ENCODE measurements at places on chromosomes 12 and 14.

DNA sequence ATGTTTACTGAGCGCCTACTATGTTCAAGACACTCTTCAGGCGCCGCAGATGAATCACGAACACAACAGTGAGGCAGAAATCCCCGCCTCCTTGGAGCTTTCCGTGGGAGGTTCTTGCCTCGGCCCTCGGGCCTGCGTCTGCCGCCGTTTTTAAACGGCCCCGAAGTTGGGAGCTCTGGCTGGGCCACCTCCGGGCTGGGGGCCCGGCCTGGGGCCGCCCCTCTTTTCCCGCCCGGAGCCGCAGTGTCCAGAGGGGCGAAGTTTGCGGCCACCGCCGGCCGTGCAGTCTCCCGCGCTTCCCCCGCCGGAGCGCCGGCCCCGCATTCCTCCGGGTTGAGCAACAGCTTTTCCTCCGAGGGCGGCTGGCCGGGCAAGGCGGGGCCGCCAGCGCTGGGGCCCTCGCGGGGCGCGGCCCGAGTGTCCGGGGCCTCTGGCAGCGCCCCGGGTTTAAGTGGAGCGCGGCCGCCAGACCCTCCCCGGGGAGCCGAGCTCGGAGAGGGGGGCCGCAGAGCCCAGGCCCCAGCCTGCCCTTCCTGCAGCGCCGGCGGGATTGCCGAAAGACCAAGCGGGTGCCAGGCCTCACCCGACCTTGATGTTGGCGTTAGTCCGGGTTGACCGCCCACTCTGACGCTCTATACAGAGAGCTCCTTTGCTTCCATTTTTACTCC, 18.7 kb upstream of the CTDSP2 start:
- peak; percentile 58 for DNase-seq

- DNase-seq: no peak
Measured at GRCh38 chr14:57390806-57391516, 575 bp downstream of the NAA30 start.

GRCh38 chr12:5008661-5009060, 35.0 kb upstream of the KCNA5 start:
- no peak for DNase-seq

GRCh38 chr12:124742111-124742510, 121.6 kb downstream of the SCARB1 start:
- no peak for DNase-seq

GRCh38 chr12:133234971-133235370, 706 bp downstream of the ANHX start:
- DNase-seq: no peak

DNA sequence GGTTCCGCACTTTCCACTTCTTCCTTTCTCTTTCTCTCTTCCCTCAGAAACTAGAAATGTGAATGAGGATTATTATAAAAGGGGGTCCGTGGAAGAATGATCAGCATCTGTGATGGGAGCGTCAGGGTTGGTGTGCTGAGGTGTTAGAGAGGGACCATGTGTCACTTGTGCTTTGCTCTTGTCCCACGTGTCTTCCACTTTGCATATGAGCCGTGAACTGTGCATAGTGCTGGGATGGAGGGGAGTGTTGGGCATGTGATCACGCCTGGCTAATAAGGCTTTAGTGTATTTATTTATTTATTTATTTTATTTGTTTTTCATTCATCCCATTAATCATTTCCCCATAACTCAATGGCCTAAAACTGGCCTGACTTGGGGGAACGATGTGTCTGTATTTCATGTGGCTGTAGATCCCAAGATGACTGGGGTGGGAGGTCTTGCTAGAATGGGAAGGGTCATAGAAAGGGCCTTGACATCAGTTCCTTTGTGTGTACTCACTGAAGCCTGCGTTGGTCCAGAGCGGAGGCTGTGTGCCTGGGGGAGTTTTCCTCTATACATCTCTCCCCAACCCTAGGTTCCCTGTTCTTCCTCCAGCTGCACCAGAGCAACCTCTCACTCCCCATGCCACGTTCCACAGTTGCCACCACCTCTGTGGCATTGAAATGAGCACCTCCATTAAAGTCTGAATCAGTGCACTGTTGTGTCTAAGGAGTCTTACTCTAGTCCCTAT, 4.6 kb upstream of the ATN1 start:
- DNase-seq: no peak

DNA sequence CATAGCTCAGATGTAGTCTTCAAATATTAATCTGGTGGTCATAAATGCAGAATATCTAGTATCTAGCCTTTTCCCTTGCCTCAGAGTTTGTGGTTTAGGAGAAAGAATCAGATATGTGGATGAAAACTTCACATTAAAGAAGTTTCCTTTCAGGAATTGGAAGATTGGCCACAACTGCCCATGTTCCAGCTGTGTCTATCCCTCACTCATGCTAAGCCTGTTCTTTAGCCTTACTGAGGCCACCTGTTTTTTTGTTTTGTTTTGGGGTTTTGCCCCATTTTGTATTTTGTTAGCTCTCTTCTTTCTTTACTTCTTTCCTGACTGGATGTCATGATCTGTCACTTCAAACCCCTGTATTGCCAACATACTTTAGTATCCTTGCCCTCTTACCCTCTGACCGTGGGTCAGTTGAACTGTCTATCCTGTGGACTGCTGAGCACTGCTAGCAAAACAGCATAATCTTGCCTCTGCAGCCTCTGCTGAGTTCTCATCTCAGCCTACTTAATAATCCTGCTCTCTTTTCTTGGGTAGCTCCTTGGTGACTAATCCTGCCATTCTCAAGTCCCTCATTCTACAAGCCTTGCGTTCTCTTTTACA, 22.0 kb upstream of the CCT2 start:
- no peak for DNase-seq

GRCh38 chr12:54024581-54025305, 3.5 kb upstream of the HOXC6 start:
- no peak for DNase-seq

DNA sequence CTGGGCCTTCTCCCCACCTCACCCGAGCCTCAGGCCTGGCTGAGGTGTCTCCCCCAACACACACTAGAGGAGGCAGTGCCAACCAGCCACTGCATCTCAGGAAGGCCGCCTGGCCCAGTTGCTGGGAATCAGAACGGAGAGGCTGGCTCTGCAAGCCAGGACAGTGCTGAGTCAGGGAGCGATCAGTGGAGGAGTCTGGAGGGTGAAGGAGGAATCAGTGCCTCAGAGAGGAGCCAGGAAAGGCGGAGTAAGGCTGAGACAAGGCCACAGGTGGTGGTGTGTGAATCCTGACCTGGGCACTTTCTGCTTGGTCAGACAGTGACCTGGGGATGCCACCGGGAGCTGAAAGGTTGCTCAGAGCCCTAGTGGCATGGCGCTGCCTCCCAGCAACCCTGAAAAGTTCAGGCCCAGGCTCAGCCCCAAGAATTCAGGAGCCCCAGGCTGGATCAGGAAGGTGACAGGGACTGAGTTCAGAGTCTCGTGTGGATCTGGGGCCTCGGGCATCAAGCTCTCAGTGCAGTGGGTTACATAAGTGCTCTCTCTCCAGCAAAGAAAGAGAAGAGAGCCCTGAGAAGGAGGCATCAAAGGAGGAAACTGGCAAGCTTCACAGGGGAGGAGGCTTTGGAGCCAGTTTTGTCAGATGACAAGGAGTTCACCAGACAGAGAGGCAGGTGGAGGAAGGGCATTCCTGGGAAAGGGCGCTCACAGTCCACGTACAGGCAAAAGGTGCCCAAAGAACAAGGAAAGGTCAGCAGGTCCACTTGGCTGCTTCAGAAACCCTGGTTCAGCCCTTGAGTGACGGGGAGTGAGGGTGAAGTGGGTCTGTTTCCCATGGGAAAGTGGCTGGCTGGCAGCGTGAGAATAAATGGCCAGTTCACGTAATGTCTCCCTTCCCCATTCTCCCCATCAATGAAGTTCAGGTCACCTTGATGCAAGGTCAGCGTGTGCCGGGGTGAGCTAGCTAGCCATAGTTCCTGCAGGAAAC, 87.8 kb downstream of the ZFP36L1 start:
- no peak for DNase-seq

All from amniotic stem cell (primary cell).